ENCODE measurements at places on chromosomes 6 and 20.

GRCh38 chr6:167091026-167091804 lies 31.7 kb upstream of the CCR6 start:
- DNase-seq = no peak

GRCh38 chr20:53606364-53606985 lies 12.8 kb upstream of the ZNF217 start:
- no peak for DNase-seq

DNA sequence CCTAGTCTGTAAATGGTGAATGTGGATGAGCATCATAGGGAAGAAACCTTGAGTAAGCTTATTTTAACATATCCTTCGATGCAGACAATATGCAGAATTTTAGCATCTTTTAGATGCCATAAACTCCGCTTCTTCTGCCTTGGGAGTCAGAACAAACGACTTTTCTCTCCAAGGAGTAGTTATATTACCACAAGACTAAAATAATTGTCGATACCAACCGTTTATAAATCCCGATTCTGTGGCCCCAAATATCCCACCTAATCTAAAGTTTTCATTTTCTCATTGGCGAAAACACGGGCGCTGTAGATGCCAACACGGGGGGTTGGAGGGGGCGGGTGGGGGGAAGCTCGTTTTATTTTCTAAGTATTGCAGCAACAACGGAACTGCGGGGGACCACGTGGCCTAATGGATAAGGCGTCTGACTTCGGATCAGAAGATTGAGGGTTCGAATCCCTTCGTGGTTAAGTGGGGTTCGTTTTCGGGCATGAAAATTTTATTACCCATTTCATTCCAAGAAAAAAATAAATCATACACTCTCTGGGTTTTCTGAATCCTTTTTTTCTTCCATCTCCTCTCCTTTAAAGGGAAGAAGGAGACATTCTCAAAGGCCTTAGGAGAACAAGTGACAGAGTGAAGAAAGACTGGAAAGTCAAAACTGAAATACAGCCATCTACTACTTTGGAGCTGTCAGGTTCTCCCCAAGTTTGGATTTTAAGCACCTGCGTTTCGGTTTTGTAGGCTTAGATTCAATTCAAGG lies 65.5 kb upstream of the BTN3A2 start:
- no peak for DNase-seq

- no peak for DNase-seq
Measured at GRCh38 chr20:19712721-19713260, 45.3 kb upstream of the RIN2 start.

GRCh38 chr6:137043710-137044365 lies 927 bp downstream of the IL20RA start:
- no peak for DNase-seq

- DNase-seq = no peak
Measured at GRCh38 chr6:130851026-130851425, 23.8 kb downstream of the SMLR1 start.
